ENCODE measurements at places on chromosomes 7 and 10. TPM values are rescaled to one million over a fixed set of nuclear protein-coding genes. Genes with fewer than 3 reads are reported as not detected.

DNA sequence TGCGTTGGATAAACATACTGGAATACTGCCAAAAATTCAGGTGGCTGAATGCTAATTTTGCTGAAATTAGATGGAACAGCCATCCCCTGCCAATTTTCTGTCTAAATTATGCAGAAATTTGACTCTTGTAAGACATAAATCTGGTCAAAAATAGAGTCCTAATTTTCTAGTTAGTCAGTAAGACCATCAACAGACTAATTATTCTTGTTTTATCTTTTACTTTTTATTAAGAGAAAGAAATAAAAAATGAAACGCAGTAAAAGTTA, 110.3 kb upstream of the GATA3 start:
- DNase-seq = no peak

- DNase-seq = no peak
These were observed 85.6 kb upstream of the IMMP2L start for GRCh38 chr7:111647881-111648280.

DNA sequence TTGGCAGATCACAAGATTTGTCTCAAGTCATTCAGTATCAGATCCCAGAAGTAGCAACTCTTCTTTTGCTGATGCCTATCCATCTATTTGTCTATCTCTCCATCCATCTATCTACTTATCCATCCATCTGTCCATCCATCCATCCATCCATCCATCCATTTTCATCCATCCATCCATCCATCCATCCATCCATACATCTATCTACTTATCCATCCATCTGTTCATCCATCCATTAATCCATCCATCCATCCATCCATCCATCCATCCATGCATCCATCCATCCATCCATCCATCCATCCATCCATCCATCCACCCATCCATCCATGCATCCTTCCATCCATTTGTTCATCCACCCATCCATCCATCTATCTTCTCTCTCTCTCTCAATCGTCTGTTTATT, 142.7 kb downstream of the PFKFB3 start:
- no peak for DNase-seq

The PIP4K2A gene
- 105 TPM for total RNA-seq

DNA sequence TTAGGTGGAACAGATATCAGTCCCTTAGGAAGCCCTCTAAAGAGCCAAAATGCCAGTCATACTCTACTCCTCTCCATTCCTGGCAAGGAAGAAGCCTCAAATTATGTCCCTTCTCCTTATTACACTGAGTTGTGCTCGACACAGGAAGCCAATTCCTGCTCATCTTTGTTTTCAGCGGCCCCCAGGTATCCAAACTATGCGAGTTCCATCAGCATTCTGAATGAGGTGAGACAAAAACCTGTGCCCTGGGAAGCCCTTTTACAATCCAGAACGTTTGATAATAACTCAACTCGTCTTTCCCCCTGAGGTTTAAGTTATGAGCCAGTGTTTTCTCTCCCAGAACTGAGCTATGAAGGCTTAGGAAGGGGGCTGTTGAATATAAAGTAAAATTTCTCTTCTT, 580.5 kb downstream of the NXPH1 start:
- DNase-seq = no peak

- DNase-seq = no peak
These were observed 684.3 kb upstream of the NRP1 start for GRCh38 chr10:34018784-34019183.

Measured in activated CD4-positive, alpha-beta T cell treated with anti-CD3 and anti-CD28 coated beads for 36 hours (primary cell).